ENCODE measurements at places on chromosomes 6 and 20.
A peak's percentile ranks its signal among the peaks of the same experiment; 100 is the strongest.

DNA sequence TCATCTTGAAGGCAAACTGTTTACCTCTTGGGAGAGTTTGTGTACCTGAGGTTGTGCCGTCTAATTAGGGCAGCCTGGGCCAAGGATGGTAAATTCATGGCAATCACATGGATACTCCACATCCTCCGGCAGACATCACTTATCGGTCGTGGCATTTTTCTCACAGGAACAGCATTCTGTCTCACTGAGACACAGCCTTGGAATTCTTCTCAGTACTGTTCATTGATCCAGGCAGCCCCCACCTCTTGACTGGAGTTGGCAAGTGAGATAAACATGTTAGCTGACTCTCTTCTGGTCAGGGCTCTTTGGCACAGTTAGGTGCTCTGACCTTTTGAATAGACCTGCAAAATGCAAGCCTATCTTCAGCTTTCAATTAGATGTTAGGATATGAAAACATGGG is 511.4 kb upstream of the FLRT3 start:
- peak; percentile 10 for DNase-seq

DNA sequence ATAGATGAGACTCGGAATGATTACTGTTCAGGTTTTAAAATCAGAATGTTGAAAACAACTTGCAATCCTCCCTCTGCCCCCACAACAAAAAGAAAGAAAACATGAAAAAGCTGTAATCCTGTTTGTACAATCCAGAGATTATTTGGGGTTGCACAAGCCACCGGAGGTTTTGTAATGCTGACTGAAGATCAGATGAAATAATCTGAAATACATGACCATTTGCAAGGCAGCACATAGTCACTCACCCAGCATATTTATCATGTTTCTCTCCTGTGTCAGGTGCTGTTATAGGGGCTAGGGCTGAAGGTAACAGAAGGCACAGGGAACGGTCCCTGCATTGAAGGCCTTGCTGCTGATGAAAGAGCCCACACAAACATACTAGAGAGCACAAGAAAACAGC is 85.3 kb downstream of the SIM1 start:
- no peak for DNase-seq

- DNase-seq: no peak
These were observed 158.1 kb upstream of the HCRTR2 start for GRCh38 chr6:55016261-55016660.

- DNase-seq: no peak
These were observed 151.3 kb downstream of the AKAP7 start for GRCh38 chr6:131286469-131287040.

DNA sequence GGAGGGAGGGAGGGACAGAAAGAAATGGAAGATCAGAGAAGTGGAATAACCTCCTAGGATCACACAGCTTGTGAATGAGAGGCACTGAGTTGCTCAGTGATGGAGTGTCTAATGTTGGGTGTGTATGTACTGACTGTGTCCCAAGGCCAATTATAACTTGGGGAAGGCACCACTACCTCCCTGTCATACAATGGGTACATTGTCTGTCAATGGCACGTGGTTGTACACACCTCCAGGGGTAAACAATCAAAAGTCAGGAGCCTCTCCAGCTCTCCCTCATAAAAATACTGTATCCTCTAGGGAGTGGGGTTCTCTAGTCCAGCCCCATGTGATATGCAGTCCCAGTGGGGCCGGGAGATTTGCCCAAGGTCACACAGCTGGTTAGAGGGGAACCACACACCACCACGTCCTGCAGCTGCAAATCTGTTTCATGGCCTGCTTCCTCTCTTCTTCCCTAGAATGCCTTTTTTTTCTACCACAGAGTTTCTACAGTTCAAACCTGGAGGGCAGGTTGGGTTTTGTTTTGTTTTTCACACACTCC is 112.5 kb downstream of the SNX5 start:
- DNase-seq: no peak

- DNase-seq: no peak
These were observed 232.3 kb upstream of the FKBP1C start for GRCh38 chr6:62978920-62979319.

- DNase-seq: no peak
These were observed 71.9 kb downstream of the PHACTR3 start for GRCh38 chr20:59676126-59676850.

DNA sequence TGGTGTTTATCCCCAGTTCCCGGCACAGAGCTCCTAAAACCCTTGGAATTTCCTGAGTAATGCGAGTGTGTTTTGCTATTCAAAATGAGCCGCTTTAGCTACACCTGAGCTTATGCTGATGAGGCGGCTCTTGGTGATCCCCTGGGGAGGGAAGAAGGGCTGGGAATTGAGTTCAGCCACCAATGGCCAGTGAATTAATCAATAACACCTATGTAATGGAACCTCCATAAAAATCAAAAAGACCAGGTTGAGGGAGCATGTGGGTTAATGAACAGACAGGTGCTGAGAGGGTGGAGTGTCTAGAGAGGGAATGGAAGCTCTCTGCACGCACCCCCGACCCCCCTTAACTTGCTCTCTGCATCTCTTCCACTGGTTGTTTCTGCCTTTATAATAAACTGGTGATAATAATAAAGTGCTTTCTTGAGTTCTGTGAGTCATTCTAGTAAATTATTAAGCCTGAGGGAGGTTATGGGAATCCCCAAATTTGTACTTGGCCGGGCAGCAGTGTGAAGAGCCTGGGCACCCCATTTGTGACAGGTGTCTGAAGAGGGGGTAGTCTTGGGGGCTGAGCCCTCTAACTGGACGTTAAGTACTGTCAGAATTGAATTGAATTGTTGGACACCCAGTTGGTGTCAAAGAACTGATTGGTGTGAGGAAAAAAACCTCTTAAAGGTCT is 24.6 kb upstream of the SERPINB1 start:
- no peak for DNase-seq

- DNase-seq: no peak
These were observed 26.0 kb downstream of the SDCBP2 start for GRCh38 chr20:1302685-1303541.

DNA sequence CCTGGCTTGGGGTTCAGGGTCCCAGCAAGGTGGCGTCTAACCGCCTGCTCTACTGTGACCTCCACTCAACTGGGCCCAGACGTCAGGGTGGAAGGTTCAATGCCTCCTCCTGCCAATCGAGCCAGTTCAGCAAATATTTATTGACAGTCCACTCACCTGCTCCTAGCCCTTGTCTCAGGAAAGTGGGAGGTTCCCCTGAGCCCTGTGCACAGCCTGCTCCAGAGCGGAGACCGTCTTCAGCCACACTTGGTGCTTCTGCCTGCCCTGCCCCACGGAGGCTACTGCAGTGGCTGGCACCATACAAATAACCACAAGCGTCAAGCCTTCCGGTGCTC is 6.1 kb downstream of the CCDC167 start:
- no peak for DNase-seq

DNA sequence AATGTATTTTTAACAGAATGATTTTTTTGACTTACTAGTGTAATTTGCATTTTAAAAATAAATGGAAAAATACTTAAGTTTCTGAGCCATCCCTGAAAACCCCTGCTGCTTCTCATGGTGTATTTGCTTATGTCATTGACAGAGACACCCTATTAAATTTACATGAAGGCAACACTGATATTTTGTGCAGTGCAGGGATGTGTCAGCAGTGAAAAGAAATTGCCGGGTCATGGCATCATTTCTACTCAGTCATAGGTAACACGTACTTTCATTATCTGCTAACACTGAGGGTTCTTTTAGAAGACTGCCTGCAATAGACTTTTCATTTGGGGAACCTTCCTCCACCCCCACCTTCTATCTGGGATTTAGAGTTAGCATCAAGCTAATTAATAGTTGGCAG is 136.7 kb upstream of the RNF217 start:
- no peak for DNase-seq

DNA sequence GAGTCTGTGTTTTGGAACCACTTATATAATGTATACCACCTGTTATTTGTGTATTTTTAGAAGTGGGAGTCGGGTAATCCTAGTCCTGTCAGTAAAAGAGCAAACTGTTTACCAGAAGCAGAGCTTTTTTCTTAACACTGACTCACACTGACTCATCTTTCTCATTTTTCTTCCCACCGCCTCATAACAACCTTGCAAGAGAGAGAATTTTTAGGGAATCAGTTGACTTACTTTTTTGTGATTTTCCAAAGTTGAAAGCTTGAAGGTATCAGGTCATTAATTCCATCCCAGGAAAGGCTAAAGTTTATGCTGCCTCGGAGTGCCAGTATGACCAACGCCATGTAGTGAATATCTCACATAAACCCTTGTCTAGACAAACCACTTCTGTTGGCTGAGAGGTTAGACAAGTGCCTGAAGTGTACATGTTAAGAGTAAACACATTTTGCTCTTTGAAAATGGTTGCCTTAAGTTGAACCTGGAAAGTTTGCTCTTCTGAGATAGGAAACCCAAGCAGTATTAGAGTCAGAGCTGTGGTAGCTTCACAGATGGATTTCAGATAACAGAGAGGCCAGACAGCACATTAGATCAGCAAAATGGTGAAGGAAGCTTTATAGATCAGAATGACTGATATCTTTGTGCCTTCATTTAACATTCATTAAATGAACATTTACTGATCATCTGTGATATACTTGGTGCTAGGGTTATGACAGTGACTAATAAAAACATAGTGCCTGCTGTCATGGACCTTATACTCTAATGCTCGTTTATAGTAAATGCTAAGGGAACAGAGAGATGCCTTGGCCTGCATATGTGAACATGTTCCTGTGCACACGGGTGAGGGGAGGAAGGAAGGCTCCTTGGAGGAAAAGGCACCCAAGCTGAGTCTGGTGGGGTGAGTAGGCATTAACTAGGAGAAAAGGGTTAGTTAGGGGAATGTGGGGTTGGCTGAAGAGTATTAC is 29.1 kb upstream of the PKIG start:
- DNase-seq: peak; percentile 91

DNA sequence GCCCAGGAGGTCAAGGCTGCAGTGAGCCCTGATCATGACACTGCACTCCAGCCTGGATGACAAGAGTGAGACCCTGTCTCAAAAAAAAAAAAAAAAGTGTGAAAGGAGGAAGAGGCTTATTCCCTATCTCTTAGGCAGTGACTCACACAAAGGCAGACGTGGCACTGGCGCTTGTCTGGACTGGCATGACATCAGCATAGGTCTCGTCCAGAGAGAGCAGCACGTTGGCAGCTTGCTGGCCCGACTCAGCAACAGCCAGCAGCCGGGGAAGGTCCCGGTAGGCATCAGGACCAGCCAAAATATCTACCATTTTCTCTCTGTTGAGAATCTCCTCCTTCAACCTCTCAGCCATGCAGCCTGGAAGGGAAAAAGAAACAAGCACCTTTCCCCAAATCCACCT is 14.1 kb downstream of the CDK5RAP1 start:
- no peak for DNase-seq

DNA sequence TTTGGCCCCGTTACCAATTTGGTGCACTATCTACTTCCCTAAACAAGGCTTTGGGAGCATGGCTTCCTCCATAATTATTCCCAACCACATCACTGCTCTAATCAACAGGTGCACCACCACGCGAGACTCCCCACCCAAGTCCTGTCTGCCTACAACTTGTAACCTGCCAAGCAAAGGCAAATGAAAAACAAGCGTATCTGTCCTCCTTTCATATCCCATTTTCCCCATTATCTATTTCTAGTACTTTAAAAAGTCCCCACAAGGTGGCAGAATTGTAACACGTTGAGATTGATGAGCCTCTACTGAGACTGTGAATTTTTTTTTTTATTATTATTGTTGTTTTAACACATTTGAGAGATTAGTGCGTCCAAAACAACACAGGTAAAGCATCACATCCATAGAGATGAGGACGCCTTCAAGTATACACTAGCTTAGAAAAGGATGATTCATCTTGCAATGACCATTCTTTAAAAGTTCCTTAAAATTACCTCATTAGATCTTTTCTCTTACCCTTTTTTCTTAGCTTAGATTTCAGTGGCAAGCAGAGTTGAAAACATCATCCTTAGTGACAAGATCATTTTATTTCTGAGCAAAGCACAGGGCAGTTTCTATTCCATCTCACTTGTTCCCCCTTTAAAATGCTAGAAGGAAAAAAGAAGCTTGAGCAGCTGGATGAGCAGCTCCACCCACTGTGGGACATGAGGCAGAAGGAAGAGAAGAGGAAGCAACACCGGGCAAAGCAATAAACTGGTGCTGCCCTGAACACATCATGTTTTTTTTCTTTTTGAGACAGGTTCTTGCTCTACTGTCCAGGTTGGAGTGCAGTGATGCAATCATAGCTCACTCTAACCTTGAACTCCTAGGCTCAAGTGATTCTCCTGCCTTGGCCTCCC is 210.8 kb downstream of the ARHGAP18 start:
- DNase-seq: peak; percentile 65

GRCh38 chr6:111672761-111673450 is 67.2 kb upstream of the TRAF3IP2 start:
- no peak for DNase-seq

- DNase-seq: peak; percentile 79
These were observed 751.0 kb downstream of the CD109 start for GRCh38 chr6:74447013-74447412.

- no peak for DNase-seq
These were observed 647.8 kb upstream of the SLC35B3 start for GRCh38 chr6:9083108-9083507.

DNA sequence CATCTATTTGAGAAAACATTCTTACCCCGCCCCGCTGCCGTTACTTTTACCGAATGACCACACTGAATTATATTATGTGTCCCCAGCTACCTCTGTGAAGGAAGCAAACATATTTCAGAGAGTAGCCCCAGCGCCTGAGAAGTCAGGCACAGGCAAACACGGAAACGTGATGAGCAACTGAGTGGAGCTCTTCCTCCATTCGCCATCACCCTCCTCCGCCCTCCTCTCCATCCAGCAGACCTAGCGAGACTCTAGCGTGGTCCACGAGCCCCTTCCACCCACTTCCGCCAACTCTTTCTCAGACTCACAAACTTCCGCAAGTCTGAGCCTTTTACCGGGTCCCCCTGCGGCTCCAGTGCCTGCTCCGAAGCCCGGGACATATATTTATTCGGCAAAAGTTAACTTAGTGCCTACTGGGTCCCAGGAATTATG is 582 bp downstream of the SNRPB start:
- peak; percentile 66 for DNase-seq

DNA sequence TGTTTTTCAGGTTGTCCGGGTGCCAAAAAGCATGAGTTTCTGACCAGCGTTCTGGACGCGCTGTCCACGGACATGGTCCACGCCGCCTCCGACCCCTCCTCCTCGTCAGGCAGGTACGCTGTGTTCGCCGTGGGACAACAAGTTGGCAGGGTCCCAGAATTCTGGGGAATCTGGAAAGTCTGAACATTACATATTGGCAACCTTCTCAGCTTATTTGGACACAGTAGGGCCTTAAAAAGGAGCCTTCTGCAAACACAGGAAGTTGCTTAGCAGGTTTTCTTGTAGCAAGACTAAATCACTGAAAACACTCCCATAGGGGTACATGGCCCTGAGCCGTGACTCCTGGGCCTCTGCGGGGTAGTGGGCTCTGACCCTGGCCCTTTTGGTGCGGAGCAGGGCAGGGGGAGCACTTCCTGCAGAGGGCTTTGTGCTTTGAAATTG is 209.7 kb downstream of the SMOC2 start:
- DNase-seq: no peak

GRCh38 chr6:75188221-75188925 is 17.5 kb downstream of the COL12A1 start:
- no peak for DNase-seq

- no peak for DNase-seq
These were observed 1570.0 kb upstream of the DEFB115 start for GRCh38 chr20:29687438-29687837.
